ENCODE measurements at places on chromosomes 4 and X.

- no peak for DNase-seq
Measured at GRCh38 chr4:76484654-76485053, 49.6 kb downstream of the SHROOM3 start.

- no peak for DNase-seq
Measured at GRCh38 chr4:106587558-106587957, 219.0 kb upstream of the GIMD1 start.

DNA sequence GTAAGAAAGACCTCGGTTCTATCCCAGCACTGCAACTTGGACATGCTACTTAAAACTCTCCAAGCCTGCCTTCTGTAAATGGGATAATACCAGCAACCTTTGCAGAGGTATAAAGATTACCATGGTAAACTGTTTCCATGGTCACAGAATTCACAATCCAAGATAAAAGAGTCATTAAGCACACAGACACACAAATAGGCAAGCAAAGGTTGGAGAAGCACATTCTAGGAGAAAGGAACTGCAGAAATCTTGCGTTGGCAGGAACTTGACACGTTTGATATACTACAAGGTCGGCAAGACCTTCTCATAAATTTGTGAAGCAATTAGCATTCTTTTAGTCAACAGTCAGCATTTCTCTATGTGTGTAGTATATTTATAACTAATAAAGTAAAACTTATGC is 12.3 kb upstream of the CHRNA9 start:
- no peak for DNase-seq

- no peak for DNase-seq
Measured at GRCh38 chrX:31589503-31589902, 517.7 kb upstream of the FTHL17 start.

DNA sequence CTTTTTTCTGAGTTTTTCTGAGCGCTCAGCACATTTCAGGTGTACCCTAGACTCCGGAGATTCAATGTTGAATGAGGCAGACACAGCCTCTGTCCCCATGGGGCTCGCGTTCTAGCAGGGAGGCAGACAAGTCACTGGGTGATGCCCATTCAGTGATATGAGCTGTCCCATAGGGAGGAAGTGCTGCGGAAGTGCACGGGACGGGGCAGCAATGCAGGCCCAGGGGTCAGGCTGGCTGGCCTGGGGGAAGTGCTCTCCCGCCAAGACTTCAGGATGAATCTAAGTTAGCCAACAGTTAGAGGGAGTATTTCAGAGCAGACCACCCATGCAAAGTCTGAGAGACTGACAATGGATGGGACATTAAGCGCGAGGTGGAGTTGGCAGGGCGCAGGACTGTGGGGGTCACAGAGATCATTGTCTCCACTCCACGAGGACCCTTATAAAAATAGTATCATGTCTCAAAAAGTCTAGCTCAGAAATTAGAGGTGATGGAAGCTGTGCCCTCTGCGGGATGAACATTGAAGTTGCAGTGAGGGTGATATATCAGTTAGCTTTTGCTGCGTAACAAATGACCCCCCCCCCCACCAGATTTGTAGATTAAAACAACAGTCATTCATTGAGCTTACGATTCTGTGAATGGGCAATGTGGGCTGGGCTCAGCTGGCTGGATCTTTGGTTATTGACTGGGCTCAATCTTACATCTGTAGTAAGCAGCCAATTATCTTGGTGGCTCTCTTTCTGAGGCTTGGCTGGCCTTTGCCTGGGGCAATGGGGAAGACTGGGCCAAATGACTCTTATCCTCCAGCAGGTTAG is 16.4 kb downstream of the PSAPL1 start:
- no peak for DNase-seq

DNA sequence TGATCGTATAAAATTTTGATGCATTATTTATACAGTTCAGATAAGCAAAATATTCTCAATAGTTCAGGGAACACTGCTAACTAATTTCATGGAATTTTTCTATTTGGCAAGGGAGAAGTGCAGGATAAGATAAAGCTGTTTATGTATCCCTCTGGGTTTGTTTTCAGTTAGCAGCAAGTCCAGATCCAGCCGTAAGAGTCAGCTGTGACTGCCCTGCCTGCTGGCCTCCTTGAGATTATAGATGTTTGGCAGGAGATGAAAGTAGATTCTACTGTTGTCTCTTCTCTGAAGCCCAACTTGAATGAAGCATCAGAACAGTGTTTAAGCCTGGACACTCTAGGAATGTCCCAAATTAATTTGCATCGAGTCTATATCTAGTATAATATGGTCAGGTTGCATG is 29.5 kb downstream of the ANTXR2 start:
- DNase-seq: no peak

- no peak for DNase-seq
Measured at GRCh38 chrX:131901546-131901945, 121.6 kb upstream of the STK26 start.

- DNase-seq: no peak
Measured at GRCh38 chr4:143405075-143405730, 68.5 kb downstream of the GAB1 start.

DNA sequence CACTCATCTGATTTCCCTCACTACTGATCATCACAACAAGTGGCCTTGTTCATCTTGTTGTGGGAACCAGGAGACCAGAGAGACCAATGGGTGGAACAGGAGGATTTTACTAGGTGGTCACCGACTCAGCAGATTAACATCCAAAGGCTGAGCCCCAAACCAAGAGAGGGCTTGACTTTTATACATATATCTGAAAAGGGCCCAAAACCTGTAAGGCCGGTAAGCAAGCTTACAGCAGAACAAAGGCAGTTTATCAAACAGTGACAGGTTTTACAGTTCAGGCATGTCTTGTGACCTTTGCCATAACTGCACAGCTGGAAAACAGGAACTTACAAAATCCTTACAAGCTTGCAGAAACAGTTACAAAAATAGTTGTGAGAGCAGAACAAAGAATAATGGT is 195.9 kb downstream of the OR13H1 start:
- DNase-seq: no peak

DNA sequence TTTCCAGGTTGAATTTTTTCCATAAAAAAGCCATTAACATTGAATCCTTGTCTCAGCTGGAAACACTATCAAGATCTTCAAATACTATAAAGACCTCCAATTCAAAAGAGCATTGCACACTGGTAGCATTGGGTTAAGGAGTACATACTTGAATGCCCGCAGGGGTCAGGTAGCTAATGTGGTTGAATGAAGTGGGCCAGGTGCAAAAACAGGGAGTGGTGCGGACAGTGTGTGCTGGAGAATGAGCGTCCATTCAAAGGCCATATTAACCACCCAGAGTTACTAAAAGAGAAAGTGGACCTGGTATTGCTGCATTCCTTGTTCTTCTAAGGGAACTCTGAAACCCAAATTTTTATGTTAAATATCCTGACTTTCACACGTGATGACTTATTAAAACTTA is 91.6 kb downstream of the NYX start:
- no peak for DNase-seq

DNA sequence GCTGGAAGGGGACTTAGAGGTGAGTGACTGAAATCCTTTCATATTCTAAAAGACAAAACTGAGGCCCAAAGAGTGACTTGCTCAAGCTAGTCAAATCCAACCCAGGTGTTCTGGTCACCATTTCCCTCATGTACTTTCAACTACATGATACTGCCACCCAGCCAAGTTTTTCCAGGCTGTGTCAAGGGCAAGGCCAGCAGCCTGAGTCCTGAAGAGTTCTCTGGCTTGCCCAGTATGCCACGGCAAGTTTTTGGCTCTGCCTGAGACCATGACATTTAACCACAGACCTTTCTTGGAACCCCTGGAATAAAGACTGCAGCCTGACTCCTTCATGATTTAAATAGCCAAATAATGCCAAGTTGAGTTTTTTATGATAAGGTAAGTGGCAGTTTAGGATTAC is 10.7 kb upstream of the TMEM164 start:
- DNase-seq: no peak

- no peak for DNase-seq
Measured at GRCh38 chr4:185902654-185903053, 90.7 kb upstream of the SORBS2 start.

All from NCI-H2081 (cell line).